ENCODE measurements at places on chromosomes 4 and X.

DNA sequence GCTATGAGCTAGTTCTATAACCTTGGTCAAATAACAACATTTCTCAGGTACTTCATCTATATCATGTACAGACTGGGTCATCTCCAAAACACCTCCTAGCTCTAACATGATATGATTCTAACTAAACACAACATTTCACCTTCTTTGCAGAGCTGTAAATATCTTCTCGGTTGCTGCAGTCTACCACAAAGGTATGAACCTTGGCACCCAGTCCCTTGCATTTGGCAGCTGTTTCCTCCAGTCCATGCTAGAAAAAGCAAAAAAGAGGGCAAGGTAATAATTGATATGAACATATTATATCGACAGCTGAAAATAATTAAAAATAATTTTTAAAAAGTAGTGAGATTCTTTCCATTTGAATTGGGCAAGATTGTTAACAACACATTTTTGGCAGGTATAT, 8.9 kb downstream of the HSD17B11 start:
- DNase-seq: no peak

DNA sequence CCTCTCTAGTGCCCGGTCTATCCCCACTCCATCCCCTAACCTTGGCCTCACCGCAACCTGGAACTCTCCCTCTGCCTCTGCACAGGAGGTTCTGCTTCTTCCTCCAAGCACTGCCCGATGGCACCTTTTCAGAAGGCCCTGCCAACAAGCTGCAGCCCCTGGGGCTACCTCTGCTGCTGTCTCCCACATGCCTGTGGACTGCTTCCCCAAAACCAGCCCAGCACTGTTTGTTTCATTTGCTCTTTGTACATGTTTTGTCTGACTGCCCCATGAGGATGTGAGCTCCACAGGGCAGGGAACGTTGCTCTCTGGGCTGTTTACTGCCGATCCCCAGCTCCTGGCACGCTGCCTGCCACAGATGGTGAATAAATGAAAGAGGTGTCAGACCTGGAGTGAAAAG, 85.4 kb downstream of the INTS6L start:
- DNase-seq: no peak

DNA sequence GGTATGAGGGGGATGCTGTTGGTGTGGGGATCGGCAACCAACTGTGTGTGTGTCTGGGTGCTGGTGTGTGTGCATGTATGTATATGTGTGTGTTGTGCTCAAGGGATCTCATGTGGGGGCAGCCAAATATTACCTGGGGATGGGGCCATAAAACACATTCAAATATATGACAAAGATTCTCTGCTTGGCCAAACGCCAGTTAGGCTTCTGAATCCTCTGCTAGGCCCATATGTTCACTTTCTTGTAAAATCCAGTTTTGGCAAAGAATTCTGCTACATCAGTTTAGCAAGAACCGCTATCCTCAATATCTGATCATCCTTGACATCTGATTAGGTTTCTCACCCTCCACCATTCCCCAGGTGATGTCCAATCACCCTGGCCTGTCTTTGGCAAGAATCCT, 106.6 kb downstream of the RASL11B start:
- DNase-seq: no peak

DNA sequence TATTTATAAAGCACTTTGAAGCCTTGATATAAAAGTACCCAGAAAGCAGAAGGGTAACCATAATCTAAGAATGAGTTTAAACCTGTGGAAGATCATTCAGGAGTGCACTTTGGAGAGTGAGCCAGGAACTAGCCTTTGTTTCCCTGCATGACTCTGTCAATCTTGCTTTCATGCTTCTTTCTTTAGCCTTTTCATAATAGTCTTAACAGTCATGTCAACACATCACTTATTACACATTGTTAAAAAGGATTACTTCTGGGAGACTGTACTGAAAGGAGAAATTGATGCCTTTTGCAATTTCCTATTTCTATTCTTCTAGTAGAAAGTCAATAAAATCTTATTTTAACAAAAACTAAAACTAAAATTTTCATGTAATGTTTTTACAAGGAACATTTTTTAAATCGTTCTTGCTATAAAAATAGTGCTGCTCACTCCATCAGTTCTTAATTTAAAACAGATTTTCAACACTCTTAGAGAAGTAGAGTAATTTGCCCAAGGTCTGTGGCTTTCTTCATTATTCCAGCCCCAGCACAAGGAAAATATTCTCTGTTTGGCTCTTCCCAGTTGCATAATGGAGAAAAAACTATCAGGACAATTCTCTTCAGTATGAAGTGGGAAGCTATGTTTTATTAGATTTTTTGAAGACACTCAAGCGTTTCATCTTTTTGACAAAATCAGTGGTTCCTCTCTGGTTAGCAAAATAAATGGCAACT, 35.4 kb upstream of the SPP1 start:
- DNase-seq: no peak

GRCh38 chrX:136528645-136529315, 3.2 kb upstream of the VGLL1 start:
- no peak for DNase-seq

- DNase-seq: no peak
These were observed 1285.5 kb downstream of the STIM2 start for GRCh38 chr4:28146191-28146590.

DNA sequence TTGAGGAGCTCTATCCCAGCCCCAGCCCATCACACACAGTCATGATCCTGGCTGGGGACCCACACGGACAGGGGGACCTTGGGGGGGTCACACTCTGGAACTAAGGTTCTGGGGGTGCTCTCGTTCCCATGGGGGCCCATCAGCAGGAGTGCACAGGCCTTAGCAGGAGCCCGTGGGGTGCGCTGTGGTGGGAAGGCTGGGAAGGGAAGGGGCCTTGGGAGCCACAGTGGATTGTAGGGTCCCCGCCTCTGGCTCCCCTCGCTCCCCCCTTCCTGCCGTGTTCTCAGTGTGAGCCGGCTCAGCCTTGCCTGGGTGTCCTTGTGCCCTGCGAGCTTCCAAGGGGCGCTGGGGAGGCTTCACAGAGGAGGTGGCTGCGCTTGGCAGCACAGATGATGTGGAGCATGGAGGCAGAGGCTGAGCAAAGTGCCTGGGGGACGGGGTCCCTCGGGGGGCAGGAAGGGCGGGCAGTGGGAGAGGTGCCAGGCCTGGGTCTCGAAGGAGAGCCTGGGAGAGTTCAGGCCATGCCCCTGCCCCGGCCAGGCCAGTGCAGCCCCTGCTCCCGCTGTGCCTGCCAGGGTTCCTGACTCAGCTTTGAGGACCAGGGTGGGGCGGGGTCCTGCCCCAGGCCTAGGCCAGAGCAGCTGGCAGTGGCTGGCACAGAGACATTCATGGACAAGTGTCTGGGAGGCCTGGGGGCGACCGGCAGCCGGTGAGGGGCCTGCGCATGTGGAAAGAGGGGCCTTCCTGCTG, 5.5 kb upstream of the HGFAC start:
- DNase-seq: no peak

DNA sequence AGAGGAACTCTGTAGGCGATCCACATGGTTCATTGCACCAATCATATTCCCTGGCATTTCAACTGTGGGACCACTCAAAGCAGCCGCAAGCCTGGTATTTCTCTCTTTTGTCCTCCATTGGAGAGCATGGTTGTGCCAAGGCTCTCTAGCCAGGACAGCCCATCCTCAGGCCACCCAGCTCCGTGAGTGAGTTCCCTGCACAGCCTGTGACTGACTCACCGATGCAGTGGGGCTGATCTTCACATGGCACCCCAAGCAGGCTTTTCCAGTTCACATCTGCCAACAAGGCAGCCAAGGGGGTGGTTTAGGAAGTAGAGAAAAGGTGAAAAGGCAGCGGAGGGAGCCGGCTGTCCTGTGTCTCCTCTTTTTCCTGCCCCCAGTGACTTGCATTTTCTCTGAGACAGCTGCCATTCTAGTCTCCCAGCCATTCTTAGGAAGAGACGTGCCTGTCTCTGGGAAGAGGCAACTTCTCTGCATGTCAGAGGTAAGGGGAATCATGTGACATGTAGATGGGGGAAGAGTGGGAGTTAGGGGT, 69.2 kb downstream of the MID1IP1 start:
- DNase-seq: no peak

DNA sequence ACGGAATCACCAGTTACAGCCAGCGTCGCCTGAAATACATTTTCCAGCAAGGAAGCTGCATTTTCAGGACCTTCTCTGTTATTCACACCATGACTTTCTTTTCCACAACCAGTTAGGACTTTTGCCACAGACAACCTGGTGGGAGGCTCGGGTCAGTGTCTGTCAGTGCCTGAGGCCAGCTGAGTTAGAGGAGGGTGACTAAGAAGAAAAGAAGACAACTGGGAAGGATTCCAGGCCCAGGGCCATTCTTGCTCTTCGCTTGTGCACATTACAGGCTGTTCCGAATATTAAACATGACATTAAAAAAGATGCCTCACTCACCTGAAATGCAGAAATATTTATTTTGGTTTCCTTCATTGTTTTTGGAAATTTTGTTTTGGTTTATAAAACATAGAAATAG, 21.4 kb upstream of the CENPU start:
- no peak for DNase-seq

GRCh38 chrX:114798907-114799306, 215.0 kb downstream of the HTR2C start:
- DNase-seq: no peak
